Activated T-helper 2 cell treated with anti-CD3 and anti-CD28 coated beads, Interferon-gamma antibody, Interleukin-2, Interleukin-4, amounts not matched to agents 10 μg/mL and 5 μg/mL and 100 μg/mL, durations not matched to agents 14 hours and 24 hours and 36 hours (primary cell): ENCODE measurements at places on chromosomes 12 and 14.

DNA sequence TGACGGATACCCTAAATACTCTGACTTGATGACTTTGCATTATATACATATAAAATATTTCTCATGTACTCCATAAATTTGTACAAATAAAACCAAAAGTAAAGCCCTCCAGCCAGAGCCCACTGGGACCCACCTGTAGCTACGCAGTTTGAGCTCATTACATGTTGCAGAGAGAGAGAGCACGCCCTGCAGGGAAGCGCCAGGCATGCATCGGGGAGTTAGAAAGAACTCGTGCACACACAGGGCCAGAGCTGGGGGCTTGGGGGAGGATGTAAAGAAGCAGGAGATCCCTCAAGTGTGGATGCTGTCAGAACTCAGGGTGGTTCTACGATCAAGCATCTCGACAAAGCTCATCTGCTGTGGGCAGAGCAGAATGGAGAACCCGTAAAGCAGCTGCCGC lies 178.5 kb upstream of the RTL1 start:
- no peak for DNase-seq

DNA sequence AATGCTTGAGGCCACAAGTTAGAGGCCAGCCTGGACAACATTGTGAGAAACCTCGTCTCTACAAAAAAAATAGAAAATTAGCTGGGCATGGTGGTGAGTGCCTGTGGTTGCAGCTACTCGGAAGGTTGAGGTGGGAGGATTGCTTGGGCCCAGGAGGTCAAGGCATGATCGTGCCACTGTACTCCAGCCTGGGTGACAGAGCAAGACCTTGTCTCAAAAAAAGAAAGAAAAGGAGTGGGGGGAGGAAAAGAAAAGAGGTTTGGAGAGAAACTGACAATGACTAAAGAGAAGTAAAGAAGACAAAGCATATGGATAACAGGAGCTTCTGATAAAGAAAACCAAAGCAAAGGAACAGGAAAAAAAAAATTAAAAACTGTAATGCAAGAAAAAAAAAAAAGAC lies 37.4 kb upstream of the SELPLG start:
- DNase-seq: no peak

DNA sequence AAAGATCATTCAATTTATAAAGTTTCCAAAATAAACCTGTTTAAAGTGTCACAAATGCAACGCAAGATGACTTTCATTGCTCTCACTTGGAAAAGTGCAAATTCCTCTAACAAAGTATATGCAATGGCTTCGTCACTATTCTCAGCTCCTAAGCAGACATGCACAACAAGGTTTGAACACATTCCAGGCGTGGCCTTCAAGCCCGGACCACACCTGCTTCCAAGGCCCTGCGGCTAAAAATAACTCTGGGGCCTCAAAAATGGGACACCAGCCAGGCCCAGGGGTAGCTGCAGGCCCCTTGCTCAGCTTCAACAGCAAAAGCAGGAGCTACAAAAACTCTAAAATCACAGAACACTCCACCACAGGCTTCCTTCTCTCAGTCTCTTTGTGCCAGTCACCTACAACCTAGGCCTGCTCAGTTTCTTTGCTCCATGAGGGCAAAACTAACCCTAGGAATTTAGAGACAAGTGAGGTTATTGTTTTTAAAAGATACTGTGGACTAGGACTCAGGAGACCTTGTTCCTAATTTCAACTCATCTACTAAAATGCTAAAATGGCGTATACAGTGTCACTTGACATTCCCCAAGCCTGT lies 29.3 kb downstream of the DUSP16 start:
- no peak for DNase-seq

- no peak for DNase-seq
Observed at GRCh38 chr12:18827913-18828312, 90.0 kb downstream of the CAPZA3 start.
